AG09319 (cell line): ENCODE measurements at places on chromosomes 6 and 20.

DNA sequence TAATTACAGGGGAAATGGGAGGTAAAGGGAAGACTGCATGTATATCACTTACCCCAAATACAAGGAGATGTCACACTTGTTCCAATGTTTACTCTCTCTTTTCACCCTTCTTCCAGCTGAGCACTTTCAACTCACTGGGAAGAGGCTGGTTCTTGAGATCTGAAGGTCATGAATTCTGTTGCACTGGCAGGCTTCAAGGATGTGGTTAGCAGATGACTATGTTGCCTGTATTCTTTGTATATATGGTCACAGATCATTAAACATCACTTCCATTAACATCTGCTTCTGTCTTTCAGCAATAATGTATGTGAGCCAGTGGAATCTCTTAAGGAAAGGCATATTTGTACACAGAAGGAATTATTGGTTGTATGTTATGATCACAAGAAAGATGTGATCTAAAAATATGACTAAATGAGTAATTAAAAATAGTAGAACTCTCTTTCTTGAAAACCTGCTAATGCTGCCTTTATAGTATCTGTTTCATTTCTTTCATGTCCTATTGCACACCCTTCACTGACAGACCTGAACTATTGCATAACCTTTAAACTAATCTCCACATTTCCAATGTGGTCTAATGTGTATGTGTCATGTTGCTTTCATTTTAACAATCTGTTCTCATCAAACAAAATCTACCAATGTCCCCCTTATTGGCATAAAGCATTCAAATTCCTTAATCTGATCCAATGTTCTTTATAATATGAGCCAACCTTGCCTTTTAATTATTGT, 131.4 kb upstream of the EPHA7 start:
- no peak for DNase-seq

GRCh38 chr20:18272451-18272850, 15.9 kb upstream of the ZNF133 start:
- DNase-seq = no peak

DNA sequence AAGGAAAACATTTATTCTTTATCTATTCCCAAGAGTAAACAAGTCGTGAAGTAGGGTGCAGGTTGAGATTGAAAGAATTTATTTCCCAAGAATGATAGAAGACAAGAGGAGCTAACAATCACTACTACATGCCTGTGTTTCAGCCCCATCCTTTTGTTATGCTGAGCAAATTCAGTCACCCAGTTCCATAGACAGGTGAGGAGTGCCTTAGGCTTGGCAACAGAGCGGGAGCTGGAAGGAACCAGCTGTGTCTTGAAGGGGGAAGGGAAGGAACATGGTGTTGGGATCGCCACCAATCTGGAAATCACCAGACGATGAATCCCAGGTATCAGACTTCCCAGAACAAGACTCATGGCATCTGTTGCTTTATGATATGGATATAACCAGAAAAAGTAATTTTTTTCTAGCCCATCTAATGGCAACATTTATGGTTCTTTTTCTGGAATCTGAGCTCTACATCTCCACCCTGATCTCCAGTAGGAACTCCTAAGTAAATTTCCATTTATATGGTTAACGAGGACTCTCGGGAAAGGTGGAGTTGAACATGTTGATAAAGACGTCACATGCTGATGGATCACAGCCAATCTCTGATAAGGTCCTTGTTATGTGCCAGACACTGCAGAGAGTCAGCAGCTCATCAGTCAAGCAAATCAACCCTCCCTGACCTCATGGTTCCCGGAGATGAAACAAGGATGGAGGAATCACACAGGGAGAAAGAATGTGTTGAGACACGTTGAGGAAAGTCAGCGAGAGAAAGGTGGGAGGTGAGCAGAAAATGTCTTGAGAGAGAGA, 344.9 kb downstream of the SMOC2 start:
- no peak for DNase-seq

DNA sequence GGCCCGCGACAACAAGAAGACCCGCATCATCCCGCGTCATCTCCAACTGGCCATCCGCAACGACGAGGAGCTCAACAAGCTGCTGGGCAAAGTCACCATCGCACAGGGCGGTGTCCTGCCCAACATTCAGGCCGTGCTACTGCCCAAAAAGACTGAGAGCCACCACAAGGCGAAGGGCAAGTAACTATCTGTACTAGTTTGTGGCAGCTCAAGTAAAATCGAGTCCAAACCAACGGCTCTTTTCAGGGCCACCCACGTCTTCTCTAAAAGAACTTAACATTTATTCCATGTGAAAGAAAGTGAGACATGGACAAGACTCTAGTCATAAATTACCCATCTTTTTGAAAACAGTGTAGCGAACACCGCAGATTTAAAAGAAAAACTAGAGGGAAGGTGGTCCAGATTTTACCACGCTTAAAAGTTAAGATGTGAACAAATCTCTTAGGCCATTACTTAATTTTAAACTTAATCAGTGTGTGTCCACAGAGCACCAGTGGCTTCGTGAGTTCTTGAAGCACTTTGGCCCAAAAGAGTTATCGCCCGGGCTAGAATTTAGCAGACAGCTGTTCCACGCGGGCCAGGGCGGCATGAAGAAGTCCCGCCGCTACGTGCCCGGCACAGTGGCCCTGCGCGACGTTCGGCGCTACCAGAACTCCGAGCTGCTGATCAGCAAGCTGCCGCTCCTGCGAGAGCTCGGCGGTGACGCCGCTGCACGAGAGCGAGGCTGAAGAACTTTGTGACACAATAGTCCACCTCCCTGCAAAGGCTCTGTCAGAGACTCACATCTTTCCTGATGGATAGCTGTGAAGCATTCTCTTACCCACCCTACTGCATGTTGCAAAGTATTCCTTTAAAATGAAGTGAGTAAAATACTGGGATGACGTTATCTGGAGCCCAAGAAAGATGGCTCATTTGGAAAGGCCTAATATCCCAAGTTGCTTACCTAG, 113.9 kb upstream of the PRSS16 start:
- DNase-seq = no peak

- no peak for DNase-seq
These were observed 160.5 kb upstream of the AGPAT4 start for GRCh38 chr6:161434350-161434749.

GRCh38 chr6:97218912-97219311, 64.1 kb downstream of the MMS22L start:
- DNase-seq = no peak

DNA sequence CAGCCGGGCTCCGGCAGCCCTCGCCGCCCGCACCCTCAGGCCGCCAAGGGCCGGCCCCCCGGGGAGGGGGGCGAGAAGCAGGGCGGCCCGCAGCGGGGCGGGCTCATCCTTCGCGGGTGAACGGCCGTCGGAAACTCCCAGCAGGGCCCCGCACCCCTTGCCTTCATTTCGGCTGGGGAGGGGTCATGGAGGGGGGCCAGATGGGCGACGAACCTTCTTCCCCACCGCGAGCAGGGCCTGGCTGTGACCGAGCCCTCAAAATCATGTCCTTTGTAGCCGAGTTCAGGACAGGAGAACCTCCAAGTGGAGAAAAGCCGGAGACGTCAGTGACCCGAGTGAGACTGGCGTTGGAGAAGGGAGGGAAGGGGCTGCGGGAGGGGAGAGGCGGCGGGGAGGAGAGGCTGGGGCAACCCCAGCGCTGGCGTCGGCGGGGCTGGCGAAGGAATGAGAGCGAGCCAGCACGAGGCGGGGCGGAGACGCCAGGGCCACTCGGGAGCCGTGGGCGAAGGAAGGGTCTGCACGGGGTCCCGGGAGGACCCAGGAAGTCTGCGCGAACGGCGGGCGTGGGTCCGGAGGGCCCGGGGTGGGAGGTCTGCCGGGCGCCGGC, 571 bp upstream of the FOXC1 start:
- no peak for DNase-seq
